GF-D8 (cell line): ENCODE measurements at places on chromosomes 7 and 10.

- no peak for DNase-seq
These were observed 351.8 kb upstream of the SEMA3A start for GRCh38 chr7:84546403-84546802.

- DNase-seq = no peak
These were observed 505.6 kb downstream of the HTR7 start for GRCh38 chr10:90352288-90352687.

GRCh38 chr7:40437936-40438634, 303.3 kb downstream of the SUGCT start:
- no peak for DNase-seq

- peak; percentile 60 for DNase-seq
These were observed 90.5 kb upstream of the RSU1 start for GRCh38 chr10:16907687-16908086.

GRCh38 chr10:24528946-24529345, 194.7 kb downstream of the ARHGAP21 start:
- DNase-seq = no peak

- DNase-seq = no peak
These were observed 54.1 kb upstream of the AKR1C1 start for GRCh38 chr10:4909118-4909517.
